Prostate gland (tissue), 2 donors: ENCODE measurements at places on chromosomes 5 and 9. TPM values are rescaled to one million over a fixed set of nuclear protein-coding genes. Genes with fewer than 3 reads are reported as not detected.

DNA sequence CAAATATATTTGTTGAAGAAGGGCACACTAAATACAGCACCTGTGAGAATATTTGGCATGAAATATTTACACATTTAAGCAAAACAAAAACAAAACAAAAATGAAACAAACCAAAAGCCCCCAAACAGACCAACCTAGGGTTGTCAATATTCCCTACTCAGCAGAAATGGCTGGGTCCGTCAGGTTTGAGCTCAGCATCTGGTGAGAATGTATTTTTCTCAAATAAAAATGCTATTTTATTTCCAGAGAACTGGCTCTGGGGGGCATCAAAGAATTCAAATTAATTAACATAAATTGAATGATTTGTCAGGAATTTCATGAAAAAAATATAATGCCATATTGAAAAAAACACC lies 142.8 kb upstream of the COL5A1 start:
- no peak for DNase-seq

DNA sequence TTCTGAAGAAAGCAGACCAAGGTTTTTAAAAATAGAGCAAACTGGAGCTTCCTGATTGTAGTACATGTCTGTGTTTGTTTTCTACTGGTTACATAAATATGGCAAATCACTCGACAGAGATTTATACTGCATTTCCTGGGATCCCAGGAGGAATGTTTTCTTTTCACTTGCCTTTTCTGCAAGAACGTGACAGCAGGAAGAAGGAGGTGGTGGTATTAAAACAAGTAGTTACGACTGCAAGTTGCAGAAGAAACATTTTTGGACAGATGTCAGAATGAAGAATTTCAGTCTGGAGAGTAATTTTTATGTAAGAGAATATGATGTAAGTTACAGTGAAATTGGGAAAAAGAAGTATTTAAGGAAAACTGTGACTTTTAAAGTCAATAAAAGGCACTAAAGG lies 253.7 kb upstream of the NFIL3 start:
- no peak for DNase-seq

GRCh38 chr5:99605904-99606303 lies 677.1 kb upstream of the CHD1 start:
- no peak for DNase-seq

DNA sequence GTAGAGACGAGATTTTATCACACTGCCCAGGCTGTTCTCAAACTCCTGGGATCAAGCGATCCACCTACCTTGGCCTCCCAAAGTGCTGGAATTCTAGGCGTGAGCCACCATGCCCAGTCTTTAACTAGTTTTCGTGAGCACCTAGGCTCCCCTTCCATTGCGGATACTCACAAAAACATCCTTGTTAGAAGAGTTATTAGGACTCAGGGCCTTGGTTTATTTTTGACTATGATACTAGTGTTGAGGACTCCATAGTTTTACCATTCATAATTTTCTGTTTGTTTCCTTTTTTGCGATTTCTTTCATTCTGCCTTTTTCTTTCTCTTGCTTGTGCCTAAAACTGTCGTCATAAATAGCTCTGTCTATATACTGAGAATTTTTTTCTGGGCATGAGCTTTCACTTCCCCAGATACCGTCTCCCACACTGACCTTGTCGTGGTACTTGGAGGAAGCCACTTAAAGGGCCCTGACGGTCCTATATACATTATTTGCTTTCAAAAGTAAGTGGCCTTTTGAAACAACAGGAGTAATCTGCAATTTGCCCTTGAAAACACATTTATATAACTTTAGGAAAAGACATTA lies 5.2 kb downstream of the F2R start:
- DNase-seq = no peak

DNA sequence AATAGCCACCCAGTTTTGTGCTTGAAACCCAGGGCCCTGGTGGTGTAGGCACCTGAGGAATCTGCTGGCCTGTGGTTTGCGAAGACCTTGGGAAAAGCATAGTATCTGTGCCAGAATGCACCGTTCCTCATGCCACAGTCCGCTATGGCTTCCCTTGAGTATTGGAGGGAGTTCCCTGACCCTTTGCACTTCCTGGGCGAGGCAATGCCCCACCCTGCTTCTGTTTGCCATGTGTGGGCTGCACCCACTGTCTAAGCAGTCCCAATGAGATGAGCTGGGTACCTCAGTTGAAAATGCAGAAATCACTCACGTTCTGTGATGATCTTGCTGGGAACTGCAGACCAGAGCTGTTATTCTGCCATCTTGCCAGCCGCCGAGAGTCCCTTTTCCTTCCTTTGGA lies 483.5 kb downstream of the AGTPBP1 start:
- DNase-seq = no peak

DNA sequence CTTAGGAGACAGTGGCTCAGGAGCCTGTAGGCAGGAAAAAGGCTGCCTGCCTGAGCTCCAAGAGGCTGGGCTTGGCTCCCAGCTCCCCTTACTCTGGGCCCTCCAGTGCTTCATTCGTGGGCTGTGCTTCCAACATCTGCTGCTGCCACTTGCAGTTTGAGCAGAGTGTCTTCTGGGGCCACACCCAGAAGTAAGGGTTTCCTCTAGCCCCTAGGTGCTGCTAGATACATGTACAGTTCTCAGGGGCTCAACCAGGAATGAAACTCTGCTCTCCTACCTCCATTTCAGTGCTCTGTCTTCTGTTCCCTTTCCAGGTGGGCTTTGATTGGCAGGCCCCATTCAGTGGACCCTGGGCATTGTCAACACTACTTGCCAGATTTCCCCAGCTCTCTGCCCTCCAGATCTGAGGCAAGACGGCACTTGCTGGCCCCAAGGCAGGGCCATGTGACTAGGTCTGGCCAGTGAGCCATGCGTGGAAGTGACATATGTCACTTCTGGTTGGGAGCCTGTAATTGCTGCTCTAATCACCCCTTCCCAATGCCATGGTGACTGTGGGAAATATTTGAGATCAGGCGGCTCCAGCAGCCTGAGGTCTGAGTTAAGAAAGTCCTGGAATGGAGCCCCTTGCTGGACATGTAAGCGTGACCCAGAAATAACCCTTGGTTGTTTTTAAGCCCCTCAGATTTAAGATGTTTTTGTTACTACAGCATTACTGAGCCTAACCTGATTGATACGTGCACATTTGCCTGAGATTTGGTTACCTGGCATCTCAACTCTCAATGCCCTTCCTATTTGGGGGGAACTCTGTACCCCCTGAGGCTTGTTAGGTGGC lies 9.4 kb upstream of the BOD1 start:
- DNase-seq = no peak

DNA sequence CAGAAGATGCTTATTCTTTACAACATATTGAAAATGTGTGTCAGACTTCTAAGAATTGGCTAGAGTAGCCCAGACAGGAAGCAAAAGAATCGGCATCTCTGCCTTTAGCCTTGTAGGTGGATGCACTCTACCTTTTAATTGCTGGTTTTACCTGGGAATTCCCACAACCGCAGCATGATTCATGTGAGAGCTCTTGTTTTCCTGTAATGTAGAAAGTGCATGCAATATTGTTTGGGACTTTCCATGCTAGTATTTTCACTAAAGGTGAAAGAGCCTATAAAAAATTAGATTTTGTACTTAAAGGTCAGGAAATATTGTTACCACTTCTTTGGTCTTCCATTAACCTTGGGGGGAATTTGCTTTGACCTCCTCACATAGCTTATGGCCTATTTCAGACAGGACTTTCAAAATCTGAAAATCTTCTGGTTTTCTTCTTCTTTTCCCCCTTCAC lies 89.8 kb downstream of the NTRK2 start:
- DNase-seq = no peak

Gene DNM1
- 2.0 TPM for total RNA-seq
